Activated CD8-positive, alpha-beta memory T cell treated with anti-CD3 and anti-CD28 coated beads, Interleukin-2, amount 50 U/mL, for 4 hours (primary cell): ENCODE measurements at places on chromosomes 3 and 15.
A peak's percentile ranks its signal among the peaks of the same experiment; 100 is the strongest.

GRCh38 chr3:113534365-113534764 lies 2.0 kb downstream of the SIDT1 start:
- no peak for DNase-seq

DNA sequence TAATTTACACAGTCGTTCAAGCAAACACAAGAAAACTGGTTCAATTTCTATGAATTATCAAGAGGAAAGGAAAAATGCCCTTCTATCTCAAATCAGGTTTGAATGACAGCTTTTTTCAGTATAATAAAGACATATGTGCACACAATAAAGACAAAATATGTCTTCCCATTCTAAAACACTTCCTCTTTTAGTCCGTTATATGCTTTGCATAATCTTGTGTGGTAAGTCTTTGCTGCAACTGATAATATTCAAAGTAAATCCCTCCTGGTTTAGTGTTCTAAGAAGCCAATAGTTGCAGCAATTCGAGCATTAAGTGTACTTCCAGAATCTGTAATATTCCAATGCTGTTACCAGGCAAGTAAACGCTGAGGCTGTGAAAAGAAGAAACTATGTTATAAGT lies 43.7 kb upstream of the MAPKBP1 start:
- DNase-seq = no peak

GRCh38 chr15:68590721-68591389 lies 12.1 kb downstream of the CORO2B start:
- no peak for DNase-seq

- DNase-seq = no peak
Observed at GRCh38 chr3:87756616-87757015, 302.2 kb downstream of the CGGBP1 start.

GRCh38 chr15:48630245-48630644 lies 15.3 kb downstream of the FBN1 start:
- DNase-seq = no peak

- no peak for DNase-seq
Observed at GRCh38 chr3:55481744-55482495, 5.2 kb downstream of the WNT5A start.

GRCh38 chr3:107098864-107099263 lies 278.4 kb upstream of the CCDC54 start:
- DNase-seq = no peak

GRCh38 chr3:123791898-123792297 lies 92.2 kb downstream of the MYLK start:
- no peak for DNase-seq

DNA sequence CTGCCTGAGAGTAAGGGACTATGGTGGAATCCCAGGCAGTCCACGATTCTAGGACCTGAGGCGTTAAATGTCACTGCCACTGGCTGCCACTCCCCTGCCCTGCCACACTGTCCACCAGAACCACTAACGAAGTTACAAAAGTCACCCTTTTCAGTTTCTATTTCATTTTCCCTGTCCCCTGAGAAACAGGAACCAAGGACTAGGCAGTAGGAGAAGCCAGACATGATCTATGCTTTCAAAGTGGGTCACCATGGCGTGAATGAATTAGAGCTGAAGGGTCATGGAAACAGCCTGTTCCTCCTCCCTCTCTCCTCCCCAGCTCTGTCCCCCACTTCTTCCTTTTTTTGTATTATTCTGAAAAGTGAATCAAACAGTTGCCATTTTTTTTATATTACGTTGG lies 9.1 kb upstream of the ADPRH start:
- no peak for DNase-seq

GRCh38 chr3:63863150-63864007 lies at the start of the genes ATXN7 and THOC7:
TSS of gene ATXN7 (plus strand) at chr3:63863867. CDS start at chr3:63912599, 48,732 bp downstream.
TSS of gene THOC7 (minus strand) at chr3:63863805. CDS start at chr3:63863790, 15 bp downstream.
- DNase-seq = peak; percentile 73

- no peak for DNase-seq
Observed at GRCh38 chr3:64133987-64134386, 91.3 kb downstream of the PRICKLE2 start.

DNA sequence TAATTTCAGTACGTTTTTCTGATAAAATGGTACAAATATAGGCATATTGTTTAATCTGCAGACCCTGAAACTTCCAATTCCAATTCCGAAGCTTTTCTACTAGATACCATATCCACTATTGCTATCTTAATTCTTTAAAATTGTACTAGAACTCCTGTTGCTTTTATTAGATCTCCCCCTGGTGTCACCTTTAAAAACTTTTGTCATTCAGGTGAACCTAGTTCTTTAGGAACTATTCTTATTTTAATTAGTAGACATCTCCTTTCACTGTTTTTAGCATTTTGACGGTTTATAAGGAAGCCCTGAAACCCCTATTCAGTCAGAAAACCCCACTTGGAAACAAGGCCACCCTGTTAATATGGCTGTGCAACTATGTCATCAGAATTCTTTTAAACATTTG lies 22.3 kb downstream of the C2CD4B start:
- DNase-seq = no peak

GRCh38 chr15:85759376-85759775 lies 35.3 kb downstream of the KLHL25 start:
- no peak for DNase-seq

- no peak for DNase-seq
Observed at GRCh38 chr15:35958021-35958420, 412.1 kb upstream of the DPH6 start.

- no peak for DNase-seq
Observed at GRCh38 chr15:81749716-81750375, 296.0 kb downstream of the MEX3B start.

- no peak for DNase-seq
Observed at GRCh38 chr3:124918524-124918923, 16.0 kb downstream of the MUC13 start.

GRCh38 chr3:53175613-53176540 lies 14.9 kb downstream of the PRKCD start:
- DNase-seq = no peak

- no peak for DNase-seq
Observed at GRCh38 chr15:50277370-50277769, 11.8 kb upstream of the HDC start.

DNA sequence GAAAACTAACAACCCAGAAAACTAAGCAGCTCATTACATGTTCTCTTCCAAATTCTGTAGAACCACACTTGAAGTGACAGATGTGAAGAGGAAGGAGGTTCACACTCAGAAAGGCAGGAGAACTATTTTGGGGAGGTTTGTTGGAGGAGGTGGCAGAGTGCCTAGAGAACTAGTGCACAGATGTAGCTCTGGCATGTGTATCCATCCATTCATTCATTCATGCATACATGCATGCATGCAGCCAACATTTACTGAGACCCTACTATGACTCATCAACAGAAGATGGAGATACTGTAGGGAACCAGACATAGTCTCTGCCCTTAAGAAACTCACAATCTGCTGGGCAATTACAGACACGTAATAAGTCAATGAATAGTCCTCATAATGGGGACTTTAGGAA lies 116.7 kb downstream of the ERC2 start:
- DNase-seq = no peak
